IPS DF 6.9 (cell line): ENCODE measurements at places on chromosomes 1 and 21.

- no peaks in the 10 kb centered on the region for H3K4me1 ChIP-seq
- no peaks in the 10 kb centered on the region; the same call in 1 of the 2 replicates for H3K36me3 ChIP-seq
- no peaks in the 10 kb centered on the region for H3K27me3 ChIP-seq
- no peak overlapping the region for H3K27ac ChIP-seq
- H3K4me3 ChIP-seq, result no peak overlapping the region
These were observed 37.7 kb downstream of the SH3GLB1 start for GRCh38 chr1:86741947-86742572.

- H3K4me3 ChIP-seq, result no peak overlapping the region
- no peaks in the 10 kb centered on the region for H3K36me3 ChIP-seq
- DNase-seq, result no peak
These were observed 78.8 kb upstream of the NR5A2 start for GRCh38 chr1:199948587-199949280.

- H3K4me3 ChIP-seq, result no peak overlapping the region
These were observed 4.0 kb downstream of the SOX13 start for GRCh38 chr1:204076891-204077290.

- no peaks in the 10 kb centered on the region for H3K27me3 ChIP-seq
- H3K36me3 ChIP-seq, result peaks cover 28% of the 10 kb centered on the region
- no peak for DNase-seq
- no peak overlapping the region for H3K4me3 ChIP-seq
- no peak overlapping the region for H3K27ac ChIP-seq
These were observed 14.0 kb downstream of the KDF1 start for GRCh38 chr1:26946270-26946669.

- no peak overlapping the region for H3K4me3 ChIP-seq
- H3K4me1 ChIP-seq, result no peaks in the 10 kb centered on the region
- H3K27me3 ChIP-seq, result no peaks in the 10 kb centered on the region
- DNase-seq, result no peak
These were observed 58.7 kb downstream of the RABGAP1L start for GRCh38 chr1:174217787-174218574.

DNA sequence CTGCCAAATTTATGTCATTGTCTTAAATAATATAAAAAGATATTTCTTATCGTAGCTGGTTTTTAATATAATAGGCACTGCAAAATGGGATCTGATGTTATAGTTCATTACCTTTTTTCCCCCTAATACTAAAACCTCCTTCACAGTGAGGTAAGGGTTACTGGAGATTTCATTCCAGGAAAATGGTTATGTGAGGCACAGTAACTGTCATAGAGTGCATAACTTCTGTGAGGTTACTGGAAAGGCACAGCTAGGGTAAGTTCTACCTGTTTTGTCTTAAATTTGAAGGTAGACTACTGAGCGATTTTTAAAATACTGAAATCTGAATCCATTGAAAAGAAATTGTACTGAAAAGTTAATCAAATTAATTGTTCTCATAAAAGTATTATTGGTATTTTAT, 13.0 kb downstream of the ADGRL2 start:
- H3K4me3 ChIP-seq, result no peak overlapping the region
- no peaks in the 10 kb centered on the region for H3K27me3 ChIP-seq
- peaks cover 2% of the 10 kb centered on the region for H3K4me1 ChIP-seq
- no peak for DNase-seq
- no peaks in the 10 kb centered on the region for H3K36me3 ChIP-seq
- H3K27ac ChIP-seq, result no peak overlapping the region
